ENCODE measurements at places on chromosomes 4 and X. TPM values are rescaled to one million over a fixed set of nuclear protein-coding genes. Genes with fewer than 3 reads are reported as not detected.
A peak's percentile ranks its signal among the peaks of the same experiment; 100 is the strongest.

- H3K27me3 ChIP-seq, result no peaks in the 10 kb centered on the region
- H3K27ac ChIP-seq, result no peak overlapping the region
- no peak for DNase-seq
- no peaks in the 10 kb centered on the region for H3K4me1 ChIP-seq
Observed at GRCh38 chr4:181181331-181181730, 1061.9 kb upstream of the TENM3 start.

GRCh38 chr4:185479507-185479971 lies 8.0 kb upstream of the CCDC110 start:
- no peak overlapping the region for H3K4me3 ChIP-seq
- peaks cover 24% of the 10 kb centered on the region for H3K27me3 ChIP-seq
- H3K36me3 ChIP-seq, result no peaks in the 10 kb centered on the region

The SASH3 gene
- total RNA-seq, result 133 TPM

The PIR gene
- 3.1 TPM for total RNA-seq

DNA sequence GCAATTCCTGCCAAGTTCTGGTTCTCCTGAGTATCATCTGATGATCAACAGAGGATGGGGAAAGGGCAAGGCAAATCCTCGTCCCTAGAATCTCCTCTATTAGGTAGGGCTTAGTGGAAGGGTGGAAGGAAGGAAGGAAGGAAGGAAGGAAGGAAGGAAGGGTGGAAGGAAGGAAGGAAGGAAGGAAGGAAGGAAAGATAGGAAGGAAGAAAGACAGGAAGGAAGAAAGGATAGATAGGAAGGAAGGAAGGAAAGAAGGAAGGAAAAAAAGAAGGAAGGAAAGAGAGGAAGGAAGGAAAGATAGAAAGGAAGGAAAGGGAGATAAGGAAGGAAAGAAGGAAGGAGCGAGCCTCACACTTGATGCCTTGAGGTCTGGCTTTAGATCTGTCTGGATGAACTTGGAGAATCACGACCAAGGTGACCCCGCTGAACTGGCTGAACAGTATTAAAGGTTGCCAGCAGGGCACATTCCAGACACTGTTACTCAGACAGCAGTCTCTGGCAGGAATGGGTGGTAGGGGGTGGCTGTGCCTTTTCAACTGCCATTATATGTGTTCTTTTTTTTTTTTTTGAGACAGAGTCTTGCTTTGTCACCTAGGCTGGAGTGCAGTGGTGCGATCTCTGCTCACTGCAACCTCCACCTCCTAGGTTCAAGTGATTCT lies 57.1 kb downstream of the MAP7D2 start:
- H3K27me3 ChIP-seq, result no peaks in the 10 kb centered on the region
- H3K27ac ChIP-seq, result no peak overlapping the region
- DNase-seq, result no peak
- no peak overlapping the region for H3K4me3 ChIP-seq

GRCh38 chr4:7876201-7876875 lies 63.3 kb downstream of the AFAP1 start:
- peak overlapping the region; percentile 58 for H3K4me3 ChIP-seq
- peaks cover 2% of the 10 kb centered on the region for H3K36me3 ChIP-seq
- peak overlapping the region; percentile 66 for H3K27ac ChIP-seq
- DNase-seq, result peak; percentile 65
- no peaks in the 10 kb centered on the region for H3K27me3 ChIP-seq
- H3K4me1 ChIP-seq, result peaks cover 62% of the 10 kb centered on the region

DNA sequence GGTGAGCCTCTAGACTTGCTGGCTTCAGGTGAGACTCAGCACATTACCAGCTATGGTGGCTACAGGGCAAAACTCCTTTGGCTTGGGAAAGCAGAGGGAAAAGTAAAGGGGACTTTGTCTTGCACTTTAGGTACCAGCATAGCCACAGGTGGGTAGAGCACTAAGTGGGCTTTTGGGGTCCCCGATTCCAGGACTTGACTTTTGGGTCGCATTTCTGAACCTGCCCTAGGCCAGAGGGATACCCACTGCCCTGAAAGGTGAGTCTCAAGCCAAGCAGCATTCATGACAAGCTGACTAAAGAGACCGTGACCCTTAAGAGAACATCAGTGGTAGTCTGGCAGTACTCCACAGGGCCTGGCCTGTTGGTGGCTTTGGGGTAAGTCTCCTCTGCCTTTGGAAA lies 224.8 kb downstream of the CFAP299 start:
- no peak overlapping the region for H3K4me3 ChIP-seq
- DNase-seq, result no peak
- H3K27me3 ChIP-seq, result no peaks in the 10 kb centered on the region

The MAGEA12 gene
- not detected for total RNA-seq

GRCh38 chr4:7365462-7366179 lies 69.1 kb downstream of the PSAPL1 start:
- no peaks in the 10 kb centered on the region for H3K4me1 ChIP-seq
- no peak overlapping the region for H3K4me3 ChIP-seq
- no peaks in the 10 kb centered on the region for H3K36me3 ChIP-seq
- H3K27ac ChIP-seq, result no peak overlapping the region
- H3K27me3 ChIP-seq, result peaks cover 2% of the 10 kb centered on the region
- DNase-seq, result no peak

The ANKRD17 gene
- 44.7 TPM for total RNA-seq

The ADGRL3 gene
- total RNA-seq, result not detected

The HOPX gene
- 124 TPM for total RNA-seq

GRCh38 chr4:21948347-21949072 lies at the start of gene KCNIP4:
KCNIP4 (minus strand) TSS chr4:21948772.
- H3K27me3 ChIP-seq, result peaks cover 16% of the 10 kb centered on the region
- H3K36me3 ChIP-seq, result peaks cover 4% of the 10 kb centered on the region
- no peak within 1 kb of the TSS for H3K4me3 ChIP-seq
- no peak for DNase-seq
- no peaks in the 10 kb centered on the region for H3K4me1 ChIP-seq

DNA sequence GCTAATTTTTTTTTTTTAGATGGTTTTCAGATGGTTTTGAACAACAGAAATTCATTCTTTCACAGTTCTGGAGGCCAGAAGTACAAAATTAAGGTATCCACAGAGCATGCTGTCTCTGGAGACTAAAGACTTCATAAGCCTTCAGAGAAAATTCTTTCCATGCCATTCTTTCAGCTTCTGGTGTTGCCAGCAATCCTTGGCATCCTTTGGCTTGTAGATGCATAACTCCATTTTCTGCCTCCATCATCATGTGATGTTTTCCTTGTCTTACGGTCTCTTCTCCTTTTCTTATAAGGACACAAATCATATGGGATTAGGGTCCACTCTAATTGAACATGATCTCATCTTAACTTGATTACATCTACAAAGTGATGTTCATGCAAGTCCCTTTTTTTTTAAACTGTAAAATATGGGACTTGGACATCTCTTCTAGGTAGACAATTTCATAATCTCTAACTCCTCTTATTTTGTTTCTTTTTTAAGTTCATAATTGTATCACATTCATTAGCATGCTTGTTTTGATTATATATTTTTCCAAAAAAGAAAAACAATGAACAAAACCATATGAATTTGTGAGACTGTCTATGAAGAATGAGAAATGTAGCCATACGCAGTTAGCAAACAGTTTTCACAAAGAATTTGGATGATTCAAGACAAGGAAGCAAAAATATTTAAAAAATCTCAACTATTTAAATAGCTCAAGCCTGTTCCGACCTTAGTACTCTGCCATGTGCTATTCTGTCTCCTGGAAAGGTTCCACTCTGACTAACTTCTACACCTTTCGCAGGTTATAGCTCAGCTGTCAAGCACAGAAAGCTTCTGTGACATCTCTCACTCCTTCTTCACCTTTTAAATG lies 53.1 kb upstream of the GIMD1 start:
- no peak overlapping the region for H3K4me3 ChIP-seq
- H3K27ac ChIP-seq, result no peak overlapping the region
- no peaks in the 10 kb centered on the region for H3K4me1 ChIP-seq
- no peaks in the 10 kb centered on the region for H3K36me3 ChIP-seq
- no peak for DNase-seq

- no peak overlapping the region for H3K27ac ChIP-seq
- H3K4me3 ChIP-seq, result no peak overlapping the region
- no peaks in the 10 kb centered on the region for H3K4me1 ChIP-seq
- peaks cover 43% of the 10 kb centered on the region for H3K36me3 ChIP-seq
- DNase-seq, result no peak
- H3K27me3 ChIP-seq, result no peaks in the 10 kb centered on the region
Observed at GRCh38 chr4:159337041-159337440, 234.2 kb downstream of the RAPGEF2 start.

GRCh38 chrX:38149016-38149415 lies 71.7 kb downstream of the SRPX start:
- no peak overlapping the region for H3K27ac ChIP-seq
- no peak overlapping the region for H3K4me3 ChIP-seq
- H3K4me1 ChIP-seq, result no peaks in the 10 kb centered on the region
- no peak for DNase-seq

The RAI2 gene
- 0.39 TPM for total RNA-seq

GRCh38 chr4:150136036-150136435 lies 57.8 kb downstream of the DCLK2 start:
- H3K4me3 ChIP-seq, result no peak overlapping the region
- peaks cover 3% of the 10 kb centered on the region for H3K4me1 ChIP-seq
- DNase-seq, result no peak
- no peak overlapping the region for H3K27ac ChIP-seq
- no peaks in the 10 kb centered on the region for H3K36me3 ChIP-seq

The MAGEC3 gene
- not detected for total RNA-seq
